ENCODE measurements at places on chromosomes 2 and 18.

DNA sequence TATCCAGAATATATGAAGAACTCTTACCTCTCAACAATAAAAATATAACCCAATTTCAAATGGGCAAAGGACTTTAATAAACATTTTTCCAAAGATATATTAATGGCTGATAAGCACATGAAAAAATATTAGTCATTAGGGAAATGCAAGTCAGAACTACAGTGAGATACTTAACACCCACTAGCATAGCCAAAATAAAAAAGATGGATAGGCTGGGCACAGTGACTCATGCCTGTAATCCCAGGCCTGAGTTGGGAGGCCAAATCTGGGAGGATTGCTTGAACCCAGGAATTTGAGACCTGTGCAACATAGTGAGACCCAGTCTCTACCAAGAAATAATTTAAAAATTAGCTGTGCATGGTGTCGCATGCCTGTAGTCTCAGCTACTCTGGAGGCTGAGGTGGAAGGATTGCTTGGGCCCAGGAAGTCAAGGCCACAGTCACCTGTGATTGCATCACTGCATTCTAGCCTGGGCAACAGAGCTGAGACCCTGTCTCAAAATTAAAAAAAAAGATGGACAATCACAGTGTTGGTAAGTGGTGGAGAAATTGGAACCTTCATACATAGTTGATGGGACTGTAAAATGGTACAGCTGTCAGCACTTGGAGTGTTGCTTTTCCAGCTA lies 25.1 kb downstream of the MARCHF7 start:
- DNase-seq = no peak

GRCh38 chr2:80393991-80394390 lies 89.4 kb upstream of the LRRTM1 start:
- DNase-seq = no peak

DNA sequence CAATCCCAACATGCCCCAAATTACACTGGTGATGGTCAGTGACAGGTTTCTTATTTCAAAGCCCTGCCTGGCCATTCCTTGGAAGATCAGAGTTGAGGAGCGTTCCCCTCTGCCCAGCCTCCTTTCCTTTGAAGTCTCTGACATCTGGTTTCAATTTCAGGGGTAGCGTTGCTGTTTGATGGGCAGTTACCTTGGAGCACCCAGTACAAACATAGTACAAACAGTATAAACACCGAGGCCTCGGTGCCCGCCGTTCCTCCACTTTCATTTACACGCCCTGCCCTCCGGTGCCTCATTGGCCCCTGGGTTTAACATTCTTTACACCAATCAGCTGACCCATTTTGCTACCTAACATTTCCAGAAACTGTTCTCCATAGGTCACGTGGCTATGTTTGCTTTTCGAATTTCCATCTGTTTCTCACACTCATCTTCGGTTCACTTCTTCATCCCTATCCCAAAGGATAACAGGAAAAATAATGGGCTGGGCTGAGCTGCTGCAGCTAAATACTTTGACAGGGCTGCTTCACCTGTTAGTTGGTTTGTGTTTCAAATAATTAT lies 65.6 kb downstream of the NRP2 start:
- DNase-seq = no peak

- DNase-seq = peak; percentile 35
Measured at GRCh38 chr2:105287692-105288091, 41.8 kb downstream of the TGFBRAP1 start.

GRCh38 chr2:72147303-72147971 lies at the start of gene CYP26B1:
CYP26B1 (minus strand) TSS chr2:72147862; CDS start chr2:72147834, 28 bp downstream.
- DNase-seq = peak; percentile 42

DNA sequence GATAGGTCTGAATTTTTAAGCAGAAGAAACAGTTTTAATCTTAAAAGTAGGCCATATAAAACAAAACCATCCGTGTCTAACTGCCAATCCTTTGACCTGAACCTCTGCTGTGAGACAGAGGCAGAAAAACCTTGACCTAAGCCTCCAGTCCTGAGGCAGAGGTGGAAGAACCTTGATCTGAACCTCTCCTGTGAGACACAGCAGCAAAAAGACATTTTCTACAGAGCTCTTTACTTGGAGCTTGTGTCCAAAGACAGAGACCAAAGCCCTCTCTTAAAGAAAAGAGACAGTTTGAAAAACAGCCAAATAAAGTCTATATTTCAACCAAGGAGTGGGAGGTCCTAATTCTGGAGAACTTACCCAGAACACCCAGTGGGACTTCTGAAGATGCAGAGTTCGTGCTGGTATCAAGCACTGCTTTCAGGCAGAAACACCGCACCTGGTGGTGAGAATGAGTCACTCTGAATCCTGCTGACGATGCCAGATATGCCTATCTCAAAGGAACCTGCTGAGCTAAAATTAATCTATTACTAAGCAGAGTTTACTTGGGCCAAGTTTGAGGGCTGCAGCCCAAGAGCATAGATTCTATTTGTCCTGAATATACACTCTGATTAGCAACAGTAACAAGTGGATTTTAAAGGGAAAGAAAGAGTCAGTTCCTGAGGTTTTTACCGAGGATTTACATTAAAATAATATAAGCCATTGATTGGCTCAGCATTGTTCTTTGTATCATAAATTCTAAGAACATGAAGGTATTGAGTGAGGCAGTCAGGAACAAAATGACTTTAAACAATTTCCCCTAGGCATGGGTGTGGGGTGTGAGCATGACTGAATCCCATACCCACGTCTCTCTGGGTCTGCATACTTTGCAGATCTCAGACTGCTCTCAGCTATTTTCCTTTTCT lies 806.4 kb downstream of the TRIB2 start:
- no peak for DNase-seq

GRCh38 chr2:120738117-120738516 lies 2.4 kb downstream of the GLI2 start:
- no peak for DNase-seq

DNA sequence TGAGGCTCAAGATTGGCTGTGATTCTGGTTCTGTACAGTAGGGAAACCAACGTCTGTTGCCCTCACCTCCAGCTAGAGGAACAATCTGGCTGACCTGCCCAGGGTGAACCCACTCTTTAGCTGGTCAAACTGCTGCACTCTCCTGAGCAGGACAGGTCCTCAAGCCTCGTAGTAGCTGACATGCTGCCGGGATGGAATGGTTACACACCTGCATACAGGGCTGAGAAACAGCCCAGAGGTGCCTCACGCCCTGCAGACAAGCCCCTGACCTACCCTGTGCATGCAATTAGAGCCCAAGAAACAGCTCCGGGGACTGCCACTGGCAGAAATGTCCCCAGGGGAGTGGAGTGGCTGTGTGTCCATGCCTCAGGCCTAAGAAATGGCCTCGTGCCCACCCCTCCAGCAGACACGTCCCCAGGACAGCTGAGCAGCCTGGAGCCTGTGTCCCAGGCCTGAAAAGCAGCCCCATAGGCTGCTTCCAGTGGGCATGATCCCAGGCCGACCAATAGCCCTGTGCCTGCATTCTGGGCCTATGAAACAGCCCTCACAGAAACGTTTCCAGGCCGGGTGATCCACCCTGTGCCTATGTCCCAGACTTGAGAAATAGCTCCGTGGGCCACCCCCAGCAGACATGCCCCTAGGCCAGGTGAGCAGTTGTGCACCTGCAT lies 25.4 kb downstream of the BOLL start:
- DNase-seq = no peak

- no peak for DNase-seq
Measured at GRCh38 chr2:162390801-162391200, 46.9 kb downstream of the GCA start.

- DNase-seq = no peak
Measured at GRCh38 chr18:45456090-45457021, 158.9 kb upstream of the SLC14A2 start.

- DNase-seq = no peak
Measured at GRCh38 chr2:221529177-221529942, 42.7 kb downstream of the EPHA4 start.

GRCh38 chr2:100588071-100588786 lies 25.4 kb downstream of the PDCL3 start:
- DNase-seq = no peak

- DNase-seq = no peak
Measured at GRCh38 chr18:47870605-47871004, 59.9 kb downstream of the SMAD2 start.

DNA sequence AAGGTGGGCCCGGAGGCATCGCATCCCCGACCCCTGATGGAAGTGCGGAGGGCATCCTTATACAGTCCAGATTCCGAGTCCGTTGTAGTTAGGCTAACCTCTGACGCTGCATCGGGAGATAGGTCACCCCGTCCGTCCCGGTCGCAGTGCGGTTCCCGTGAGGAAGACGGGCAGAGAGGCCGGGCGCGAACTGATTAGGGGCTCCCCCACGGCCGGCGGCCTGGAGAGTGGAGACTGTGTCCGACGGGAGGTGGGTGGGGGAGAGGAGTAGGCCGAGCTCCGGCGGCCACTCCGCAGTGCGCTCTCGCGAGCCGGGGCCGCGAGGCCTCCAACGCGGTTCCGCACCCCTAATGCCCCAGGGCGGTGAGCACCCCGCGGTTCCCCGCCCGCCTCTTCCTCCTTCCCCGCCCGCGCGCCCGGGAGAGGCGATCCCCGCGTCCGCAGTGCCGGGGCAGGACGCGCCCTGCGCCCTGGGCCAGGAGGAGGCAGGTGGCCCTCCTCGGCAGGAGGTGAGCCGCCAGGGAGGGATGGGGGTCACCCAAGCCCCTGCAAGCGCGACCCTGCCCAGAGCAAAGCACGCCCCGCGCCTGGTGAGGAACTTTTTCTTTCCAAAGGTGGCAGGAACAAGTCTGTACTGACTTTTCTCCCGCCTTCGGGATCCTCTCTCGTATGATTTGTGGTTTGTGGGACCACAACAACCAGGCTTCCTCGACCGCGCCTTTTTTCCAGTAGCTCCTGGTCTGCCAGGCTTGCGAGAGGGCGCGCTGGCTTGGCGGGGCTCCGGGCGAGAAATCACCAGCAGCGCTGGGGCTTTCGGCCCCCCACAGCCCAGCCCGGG lies 1.4 kb upstream of the SP5 start:
- DNase-seq = no peak

DNA sequence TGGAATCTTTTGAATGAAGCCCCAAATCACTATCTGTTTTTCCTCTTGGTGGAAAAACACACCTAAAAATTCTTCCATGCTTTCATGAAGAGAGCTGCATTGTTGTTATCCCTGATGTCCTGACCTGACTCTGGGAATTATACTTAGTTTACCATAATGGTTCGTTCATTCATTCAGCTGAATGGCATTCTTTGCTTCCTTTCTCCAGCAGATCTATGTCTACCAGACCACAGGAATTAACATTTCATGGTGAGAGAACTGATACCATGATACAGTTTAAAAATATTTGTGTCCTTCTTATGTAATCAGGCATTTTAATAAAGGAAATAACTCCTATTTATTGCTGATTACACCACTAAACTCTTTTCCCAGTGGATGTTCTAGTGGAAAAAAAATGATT lies 11.1 kb upstream of the SLC4A10 start:
- DNase-seq = no peak
